ENCODE measurements at places on chromosomes 2 and 18.
A peak's percentile ranks its signal among the peaks of the same experiment; 100 is the strongest.

- DNase-seq: peak; percentile 44
- peaks cover 21% of the 10 kb centered on the region for H3K36me3 ChIP-seq
- no peaks in the 10 kb centered on the region for H3K27me3 ChIP-seq
- no peak overlapping the region for H3K4me3 ChIP-seq
- H3K27ac ChIP-seq: peak overlapping the region; percentile 32
Observed at GRCh38 chr2:98505311-98505808, 60.7 kb downstream of the INPP4A start.

DNA sequence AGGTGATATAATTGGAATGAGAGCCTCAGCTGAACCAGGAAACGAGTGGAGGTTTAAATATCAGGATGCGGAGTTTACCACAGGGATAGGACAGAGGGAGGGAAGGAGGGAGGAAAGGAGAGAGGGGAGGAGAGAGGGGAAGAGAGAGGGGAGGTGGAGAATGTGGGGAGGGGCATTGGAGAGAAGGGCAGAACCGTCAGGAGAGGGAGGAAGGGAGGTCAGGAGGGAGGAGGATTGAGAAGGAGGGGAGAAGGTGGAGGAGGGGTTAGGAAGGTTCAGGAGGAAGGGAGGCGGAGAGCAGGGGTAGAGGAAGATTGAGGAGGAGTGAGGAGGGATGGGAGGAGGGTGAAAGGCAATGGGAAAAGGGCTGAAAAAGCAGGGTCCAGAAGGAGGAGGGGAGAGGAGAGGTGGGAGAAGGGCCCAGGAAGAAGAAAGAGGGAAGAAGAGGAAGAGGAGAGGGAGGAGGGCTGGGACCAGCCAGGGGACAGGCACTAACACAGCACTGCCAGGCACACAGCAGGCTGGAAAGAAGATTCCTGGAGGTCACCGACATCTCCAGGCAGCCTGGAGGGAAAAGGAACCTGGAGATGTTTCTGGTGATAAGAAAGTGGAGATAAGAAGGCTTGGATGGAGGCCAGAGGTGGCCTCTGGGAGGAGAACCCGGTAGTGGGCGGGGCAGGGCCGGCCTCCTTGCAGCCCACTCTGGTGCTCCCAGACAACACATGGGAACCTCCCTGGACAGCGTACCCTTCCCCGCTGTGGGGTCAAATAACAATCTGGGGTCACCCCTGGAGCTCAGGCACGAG lies 176.7 kb upstream of the SMAD2 start:
- H3K27ac ChIP-seq: no peak overlapping the region
- H3K4me3 ChIP-seq: no peak overlapping the region
- no peaks in the 10 kb centered on the region for H3K4me1 ChIP-seq
- H3K27me3 ChIP-seq: peaks cover 8% of the 10 kb centered on the region

GRCh38 chr18:5451150-5451549 lies 92.6 kb downstream of the EPB41L3 start:
- H3K27me3 ChIP-seq: peaks cover 7% of the 10 kb centered on the region
- H3K36me3 ChIP-seq: no peaks in the 10 kb centered on the region
- no peak overlapping the region for H3K4me3 ChIP-seq

- H3K4me3 ChIP-seq: no peak overlapping the region
- H3K27ac ChIP-seq: no peak overlapping the region
- H3K27me3 ChIP-seq: no peaks in the 10 kb centered on the region
- H3K4me1 ChIP-seq: no peaks in the 10 kb centered on the region
Observed at GRCh38 chr18:76932026-76932819, 109.9 kb downstream of the ZNF236 start.

DNA sequence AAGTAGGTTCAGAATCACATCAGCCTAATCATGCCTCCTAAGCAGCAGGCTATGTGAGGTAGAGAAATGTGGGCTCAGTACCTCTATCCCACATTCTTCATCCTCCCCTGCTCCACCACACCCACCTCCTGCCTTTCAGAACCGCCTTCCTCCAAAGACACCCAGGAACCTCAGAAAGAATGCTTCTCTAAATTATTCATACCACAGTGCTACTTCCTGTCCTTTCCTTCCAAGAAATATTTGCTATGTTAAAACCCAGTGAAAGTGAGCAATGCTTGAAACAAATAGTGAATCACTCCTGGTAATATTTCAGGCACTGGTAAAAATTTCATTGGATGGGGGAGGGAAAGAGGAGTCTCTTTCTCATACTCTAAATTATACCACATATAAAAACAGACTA lies 24.0 kb upstream of the CREB1 start:
- DNase-seq: peak; percentile 44
- H3K4me3 ChIP-seq: peak overlapping the region; percentile 30
- no peaks in the 10 kb centered on the region for H3K27me3 ChIP-seq
- H3K4me1 ChIP-seq: peaks cover 58% of the 10 kb centered on the region
- peak overlapping the region; percentile 67 for H3K27ac ChIP-seq

Measured in activated CD8-positive, alpha-beta T cell treated with anti-CD3 and anti-CD28 coated beads for 36 hours (primary cell).